Stimulated activated CD8-positive, alpha-beta memory T cell treated with anti-CD3 and anti-CD28 coated beads, Interleukin-2, amount 100 ng/mL, for 1 hour (primary cell): ENCODE measurements at places on chromosomes 11 and 22.

DNA sequence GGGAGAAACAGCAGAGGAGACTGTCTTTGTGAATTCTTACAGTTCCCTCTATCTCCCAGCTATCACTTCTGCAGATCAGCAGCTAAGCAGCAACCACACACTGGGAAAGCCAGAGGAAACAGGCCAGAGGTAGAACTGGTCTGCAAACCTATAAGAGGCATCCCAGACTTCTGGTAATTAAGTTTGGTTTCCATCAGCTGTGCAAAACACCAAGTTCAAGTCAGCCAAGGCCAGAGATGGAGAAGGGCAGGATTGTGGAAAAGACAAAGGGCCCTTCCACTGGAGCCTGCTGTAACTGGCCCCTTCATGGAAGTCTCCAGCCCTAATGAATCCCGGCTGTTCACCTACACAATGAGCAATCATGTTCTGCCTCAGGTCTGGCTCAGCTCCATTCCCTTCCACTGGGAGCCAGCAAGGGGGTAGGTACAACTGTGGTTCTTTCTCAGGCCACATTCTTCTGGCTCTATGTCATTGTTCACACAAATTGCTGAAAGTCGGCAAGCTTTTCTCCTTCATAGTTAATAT is 4.6 kb upstream of the PAMR1 start:
- no peak for DNase-seq

GRCh38 chr11:64752175-64752970 is 7.4 kb downstream of the PYGM start:
- no peak for DNase-seq

DNA sequence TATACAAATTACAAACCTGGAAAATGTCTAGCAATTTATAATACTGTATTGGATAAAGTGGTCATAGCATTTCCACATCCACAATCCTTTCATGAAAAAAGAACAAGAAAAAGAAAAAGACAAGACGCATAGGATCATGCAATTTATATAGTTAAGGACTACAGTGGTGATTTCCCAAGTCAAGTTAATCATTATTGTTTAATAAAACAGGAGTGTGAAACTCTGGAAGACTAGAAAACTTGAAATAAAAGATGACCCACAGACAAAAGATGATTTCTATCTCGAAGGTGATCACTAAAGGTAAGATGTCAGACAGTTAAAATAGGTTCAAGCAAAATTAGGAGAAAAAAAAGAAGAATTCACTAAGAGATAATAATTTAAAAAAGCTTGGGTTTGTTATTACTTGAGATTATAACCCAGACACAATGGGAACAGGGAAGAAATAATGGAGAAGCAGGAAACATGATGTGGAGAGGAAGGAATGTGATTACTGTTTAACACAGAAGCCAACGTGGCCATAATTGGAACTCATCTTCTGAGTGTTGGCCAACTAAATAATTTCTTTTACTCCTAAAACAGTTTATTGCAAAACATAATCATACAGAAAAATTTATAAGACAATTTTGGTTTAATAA is 441.2 kb upstream of the ANO3 start:
- no peak for DNase-seq

- DNase-seq, result no peak
Measured at GRCh38 chr11:13206086-13206640, 71.4 kb upstream of the BMAL1 start.

DNA sequence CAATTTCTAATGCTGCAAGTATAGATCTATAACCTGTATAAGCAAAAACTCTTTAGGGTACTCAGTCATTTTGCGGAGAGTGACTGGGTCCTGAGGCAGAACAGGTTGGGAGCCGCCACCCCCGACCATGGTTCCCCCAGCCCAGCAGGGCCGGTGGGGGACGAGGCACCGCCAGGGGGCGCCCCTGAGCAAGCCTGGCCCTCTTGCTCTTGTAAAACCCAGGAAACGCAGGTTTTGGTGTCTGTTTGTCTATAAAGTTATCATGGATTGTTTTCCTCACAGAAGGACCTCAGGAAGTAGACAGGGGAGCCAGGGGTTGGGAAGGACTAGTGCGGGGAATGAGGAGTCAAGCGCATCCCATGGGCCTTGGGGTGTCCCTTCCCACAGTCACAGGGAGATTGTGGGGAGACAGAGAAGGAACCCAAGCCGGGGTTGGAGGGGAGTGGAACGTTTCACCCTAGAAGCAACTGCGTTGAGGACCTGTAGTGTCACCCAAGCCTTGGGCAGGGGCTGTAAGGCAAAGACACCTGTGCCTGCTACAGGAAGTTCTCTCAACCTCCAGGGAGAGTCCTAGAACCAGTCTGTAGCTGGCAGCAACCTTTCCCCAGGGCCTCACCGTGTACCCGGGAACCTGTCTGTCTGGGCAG is 26.4 kb downstream of the KCTD17 start:
- DNase-seq, result peak; percentile 72

GRCh38 chr11:60169264-60169915 is 13.5 kb downstream of the MS4A6A start:
- no peak for DNase-seq

DNA sequence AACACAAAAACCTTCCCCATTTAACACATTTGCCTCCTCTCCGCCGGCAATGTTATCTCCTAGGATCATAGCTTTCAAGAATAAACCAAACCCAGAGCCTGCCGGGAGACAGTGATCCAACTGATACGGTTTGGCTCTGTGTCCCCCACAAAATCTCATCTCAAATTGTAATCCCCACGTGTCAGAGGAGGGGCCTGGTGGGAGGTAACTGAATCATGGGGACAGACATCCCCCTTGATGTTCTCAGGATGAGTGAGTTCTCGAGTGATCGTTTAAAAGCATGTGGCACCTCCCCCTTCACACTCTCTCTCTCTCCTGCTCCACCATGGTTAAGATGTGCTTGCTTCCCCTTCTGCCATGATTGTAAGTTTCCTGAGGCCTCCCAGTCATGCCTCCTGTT is 33.3 kb downstream of the RBFOX2 start:
- no peak for DNase-seq

GRCh38 chr11:114280696-114281095 is 15.5 kb upstream of the NNMT start:
- no peak for DNase-seq

GRCh38 chr11:44083433-44083832 is 12.0 kb upstream of the EXT2 start:
- no peak for DNase-seq

GRCh38 chr11:105610871-105611571 is 1.1 kb downstream of the GRIA4 start:
- DNase-seq, result no peak

DNA sequence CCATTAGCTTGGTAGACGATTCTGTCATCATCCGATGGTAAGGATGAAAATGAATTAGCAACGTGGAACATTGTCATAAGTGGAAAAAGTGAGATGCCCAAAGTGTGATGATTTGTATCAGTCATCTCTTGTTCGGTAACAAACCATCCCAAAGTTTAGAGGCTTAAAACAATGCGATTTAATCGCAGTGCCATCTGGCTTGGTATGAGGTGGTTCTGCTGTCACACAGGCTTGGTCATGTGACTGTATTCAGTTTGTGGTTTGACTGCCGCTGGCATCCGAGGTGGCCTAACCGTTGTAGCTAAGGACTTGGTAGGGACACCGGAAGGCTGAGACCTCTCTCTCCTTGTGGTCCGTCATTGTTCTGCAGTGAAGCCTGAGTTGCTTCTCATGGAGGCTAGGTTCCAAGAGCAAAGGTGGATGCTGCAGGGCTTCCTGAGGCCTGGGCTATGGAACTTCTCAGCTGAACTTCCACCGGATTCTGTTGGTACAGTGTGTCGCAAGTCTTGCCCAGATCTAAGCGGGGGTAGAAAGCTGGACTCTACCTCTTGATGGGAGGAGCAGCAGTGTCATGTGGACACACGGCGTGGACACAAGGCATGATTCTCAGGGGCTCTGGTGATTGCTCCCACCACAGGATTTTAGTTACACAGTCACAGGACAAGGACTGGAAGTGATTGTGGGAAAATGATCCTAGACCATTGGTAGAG is 36.3 kb downstream of the BCR start:
- peak; percentile 26 for DNase-seq

GRCh38 chr11:19187114-19187832 is 14.5 kb downstream of the CSRP3 start:
- no peak for DNase-seq

GRCh38 chr22:16949561-16949960 is 58.5 kb downstream of the GAB4 start:
- no peak for DNase-seq

GRCh38 chr11:43327987-43328386 is 16.2 kb downstream of the API5 start:
- no peak for DNase-seq

GRCh38 chr22:50519151-50519550 is 6.2 kb downstream of the SCO2 start:
- no peak for DNase-seq

GRCh38 chr11:83544846-83545245 is 258.7 kb upstream of the CCDC90B start:
- no peak for DNase-seq

GRCh38 chr11:32430568-32431381 is 4.6 kb downstream of the WT1 start:
- no peak for DNase-seq

DNA sequence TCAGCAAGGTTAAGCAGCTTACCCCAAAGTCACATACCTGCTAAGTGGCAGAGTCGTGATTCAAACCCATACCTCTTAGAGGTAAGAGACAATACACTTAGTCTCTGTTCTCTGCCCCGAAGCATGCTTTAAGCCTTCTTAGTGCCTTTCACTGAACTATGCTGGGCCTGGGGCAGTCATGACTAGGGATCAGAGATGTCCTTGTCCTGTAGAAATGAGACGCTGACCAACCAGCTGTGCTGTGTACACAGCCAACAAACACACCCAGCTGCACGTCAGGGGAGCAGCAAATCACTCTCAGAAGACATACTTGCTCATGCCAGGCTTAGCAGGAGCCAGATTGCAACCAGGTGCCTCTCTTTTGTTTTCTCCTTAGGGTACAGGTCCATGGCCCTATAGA is 255.7 kb downstream of the BUD13 start:
- DNase-seq, result no peak

- no peak for DNase-seq
Measured at GRCh38 chr22:33832558-33833151, 87.6 kb downstream of the LARGE1 start.

DNA sequence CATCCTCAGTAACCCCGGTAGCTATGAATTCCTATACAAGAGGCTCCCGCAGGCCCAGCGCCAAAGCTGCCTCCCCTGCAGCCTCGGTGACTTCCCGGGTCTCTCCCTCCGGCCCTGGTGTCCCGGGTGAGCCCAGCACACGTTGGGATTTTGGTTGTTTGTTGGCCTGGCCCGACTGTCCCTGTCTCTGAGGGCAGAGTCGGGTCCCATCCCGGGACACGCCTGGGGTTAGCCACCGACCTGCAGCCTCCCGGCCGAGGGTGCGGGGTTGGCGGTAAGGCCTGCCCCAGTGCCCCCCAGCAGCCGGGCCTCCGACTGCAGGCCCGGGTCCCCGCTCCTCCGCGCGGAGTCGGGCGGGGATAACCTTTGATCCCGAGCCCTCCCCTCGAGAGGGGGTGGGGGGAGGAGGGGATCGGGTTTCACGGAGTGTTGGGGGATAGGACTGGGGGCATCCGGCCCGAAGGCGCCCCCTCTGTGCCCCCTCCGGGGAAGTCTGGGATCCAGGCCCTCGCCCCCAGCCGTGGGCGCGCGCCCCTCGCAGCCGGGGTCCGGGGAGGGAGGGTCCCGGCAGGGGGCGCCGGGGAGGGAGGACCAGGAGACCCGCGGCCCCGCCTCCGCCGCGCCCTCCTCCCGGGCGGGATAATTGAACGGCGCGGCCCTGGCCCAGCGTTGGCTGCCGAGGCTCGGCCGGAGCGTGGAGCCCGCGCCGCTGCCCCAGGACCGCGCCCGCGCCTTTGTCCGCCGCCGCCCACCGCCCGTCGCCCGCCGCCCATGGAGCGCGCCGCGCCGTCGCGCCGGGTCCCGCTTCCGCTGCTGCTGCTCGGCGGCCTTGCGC is at the start of gene FBLN1:
FBLN1 (plus strand) TSS at position 669 of the 835 bp plus-strand sequence; CDS start at position 772, 103 bp downstream.
- no peak for DNase-seq

DNA sequence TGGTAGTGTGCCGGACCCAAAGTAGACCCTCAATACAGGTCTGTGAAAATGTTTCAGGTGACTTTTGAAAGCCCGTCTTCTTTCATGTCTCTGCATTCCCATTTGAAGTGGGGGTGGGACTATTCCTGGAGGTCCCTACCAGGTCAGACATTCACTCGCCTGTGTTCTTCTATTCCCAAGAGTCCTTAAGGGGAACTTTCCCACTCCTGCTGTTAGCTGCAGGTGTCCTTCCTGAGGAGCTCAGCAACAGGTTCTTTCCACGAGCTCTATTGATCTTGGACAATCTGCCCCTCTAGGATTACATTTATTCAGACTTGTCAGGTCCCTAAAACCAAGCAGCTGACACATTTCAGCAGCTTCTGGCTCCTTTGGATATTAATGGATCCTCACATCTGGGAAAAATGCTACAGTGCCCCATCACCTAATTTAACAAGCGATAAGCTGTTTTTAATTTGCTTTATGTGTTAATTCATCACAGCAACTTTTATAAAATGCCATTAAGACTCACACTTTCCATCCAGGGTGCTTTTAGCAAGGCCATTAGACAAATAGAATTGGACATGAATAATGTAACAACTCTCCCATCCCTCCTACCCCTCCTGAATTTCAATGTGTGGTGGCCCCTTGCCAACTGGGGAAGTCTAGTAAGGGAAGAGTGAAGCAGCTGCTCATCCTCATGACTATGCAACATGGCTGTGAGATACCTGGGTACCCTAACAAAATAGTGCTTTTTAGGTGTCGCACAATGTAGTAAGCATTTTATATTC is 259.5 kb upstream of the CCDC90B start:
- no peak for DNase-seq

GRCh38 chr11:74615311-74615710 is 22.9 kb downstream of the POLD3 start:
- no peak for DNase-seq

DNA sequence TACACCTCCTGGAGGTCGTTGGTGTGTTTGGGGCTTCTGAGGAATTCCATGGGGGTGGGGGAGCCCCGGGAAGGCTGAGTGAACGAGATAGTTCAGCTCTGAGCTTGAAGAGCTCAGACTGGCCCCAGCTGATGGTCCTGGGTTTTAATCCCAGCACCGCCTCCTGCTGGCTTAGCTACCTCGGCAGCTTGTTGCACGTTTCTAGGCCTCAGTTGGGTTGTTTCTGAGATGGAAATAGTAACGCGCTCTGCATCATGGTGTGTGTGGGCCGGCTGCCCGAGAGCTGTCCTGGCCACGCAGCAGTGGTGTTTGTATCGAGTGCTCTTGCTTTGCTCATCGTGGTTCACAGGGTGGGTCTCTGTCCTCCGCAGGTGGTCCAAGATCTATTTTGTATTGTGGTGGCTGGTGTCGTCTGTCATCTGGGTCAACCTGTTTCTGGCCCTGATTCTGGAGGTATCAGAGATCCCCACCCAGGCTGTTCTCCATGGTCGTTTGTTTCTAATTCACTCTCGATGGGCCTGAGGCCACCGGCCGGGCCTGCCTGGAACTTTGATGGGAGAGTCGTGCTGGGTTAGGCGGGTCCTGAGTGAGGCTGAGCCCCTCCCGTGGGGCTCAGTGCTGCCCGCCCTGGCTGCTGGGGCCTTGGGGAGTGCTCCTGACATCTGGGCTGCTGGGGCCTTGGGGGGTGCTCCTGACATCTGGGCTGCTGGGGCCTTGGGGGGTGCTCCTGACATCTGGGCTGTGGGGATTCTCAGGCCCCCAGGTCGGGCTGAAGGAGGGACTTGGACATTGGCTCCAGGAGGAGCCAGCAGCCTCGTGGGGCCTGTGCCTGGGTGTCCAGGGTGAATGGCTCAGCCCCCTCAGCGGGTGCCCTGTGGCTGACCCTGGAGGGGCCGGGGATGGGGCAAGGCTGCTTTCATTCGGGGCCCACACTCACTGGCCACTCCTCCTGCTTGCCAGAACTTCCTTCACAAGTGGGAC is 37.7 kb downstream of the TPCN2 start:
- DNase-seq, result no peak
